ENCODE measurements at places on chromosomes 3 and 15. TPM values are rescaled to one million over a fixed set of nuclear protein-coding genes. Genes with fewer than 3 reads are reported as not detected.

The NUP210 gene
- 6.7 TPM for polyA plus RNA-seq

The ISLR gene
- polyA plus RNA-seq = 32.0 TPM

The ACAN gene
- polyA plus RNA-seq = 0.13 TPM

The FILIP1L gene
- polyA plus RNA-seq = 40.5 TPM

The SNRPA1 gene
- polyA plus RNA-seq = 117 TPM

The CYP1A2 gene
- polyA plus RNA-seq = 0.17 TPM

The IL16 gene
- polyA plus RNA-seq = 0.92 TPM

The GOLGA8M gene
- not detected for polyA plus RNA-seq

The CYP1A1 gene
- 22.6 TPM for polyA plus RNA-seq

DNA sequence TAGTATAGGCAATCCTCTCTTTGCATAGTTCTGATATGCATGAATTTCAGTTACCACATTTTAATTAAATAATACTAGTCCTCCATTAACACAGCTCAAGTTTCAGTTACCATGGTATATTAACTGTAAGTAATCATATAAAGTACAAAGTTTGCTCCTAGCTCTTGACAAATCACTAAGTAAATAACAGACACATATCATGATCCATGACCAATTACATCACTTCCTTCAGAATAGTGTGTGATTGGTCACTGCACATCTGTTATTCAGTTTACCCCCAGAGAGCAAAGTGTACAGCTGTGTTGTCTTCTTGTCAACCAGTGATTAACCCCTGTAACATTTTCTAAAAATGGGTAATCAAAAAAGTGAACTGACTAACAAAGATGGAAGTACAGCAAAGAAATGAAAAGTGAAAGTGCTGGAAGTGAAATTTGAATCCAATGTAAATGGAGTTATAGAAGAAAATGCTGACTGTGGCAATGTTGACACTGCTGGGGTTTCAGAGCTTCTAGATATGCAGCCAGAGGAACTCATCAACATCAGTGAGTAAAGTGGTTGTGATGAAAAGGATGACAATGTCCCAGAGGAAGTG is 30.2 kb upstream of the LEKR1 start:
- H3K36me3 ChIP-seq = no peaks in the 10 kb centered on the region
- no peaks in the 10 kb centered on the region for H3K27me3 ChIP-seq
- peak overlapping the region; percentile 24 for H3K27ac ChIP-seq
- H3K4me3 ChIP-seq = no peak overlapping the region
- no peaks in the 10 kb centered on the region for H3K4me1 ChIP-seq

- peak; percentile 48 for DNase-seq
- H3K4me3 ChIP-seq = no peak overlapping the region
- no peaks in the 10 kb centered on the region for H3K27me3 ChIP-seq
- H3K36me3 ChIP-seq = no peaks in the 10 kb centered on the region
- H3K27ac ChIP-seq = peak overlapping the region; percentile 42
These were observed 42.2 kb downstream of the TRIM42 start for GRCh38 chr3:140719841-140720614.

DNA sequence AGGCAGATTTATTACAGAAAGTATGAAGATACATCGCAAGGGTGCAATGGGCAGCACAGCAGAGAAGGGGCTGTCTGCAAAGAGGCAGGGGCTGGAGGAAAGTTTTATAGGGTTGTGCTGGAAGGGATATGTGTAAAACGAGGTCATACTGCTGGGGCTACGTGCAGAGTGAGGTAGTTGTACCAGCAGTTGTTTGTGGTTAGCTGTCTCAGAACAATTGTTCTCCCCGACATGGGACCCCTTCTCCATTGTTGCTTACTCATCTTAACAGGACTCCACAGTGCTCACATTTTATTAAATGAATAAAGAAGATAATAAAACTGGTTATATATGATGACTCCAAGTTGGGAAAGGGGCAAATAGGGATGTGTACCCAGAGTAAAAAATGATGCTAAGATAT is 49.4 kb downstream of the GTPBP8 start:
- no peak overlapping the region for H3K4me3 ChIP-seq
- H3K27me3 ChIP-seq = no peaks in the 10 kb centered on the region
- no peak for DNase-seq
- no peak overlapping the region for H3K27ac ChIP-seq

- H3K4me3 ChIP-seq = no peak overlapping the region
- no peaks in the 10 kb centered on the region for H3K36me3 ChIP-seq
- no peaks in the 10 kb centered on the region for H3K27me3 ChIP-seq
- DNase-seq = no peak
These were observed 36.5 kb downstream of the HEG1 start for GRCh38 chr3:125019271-125019670.

DNA sequence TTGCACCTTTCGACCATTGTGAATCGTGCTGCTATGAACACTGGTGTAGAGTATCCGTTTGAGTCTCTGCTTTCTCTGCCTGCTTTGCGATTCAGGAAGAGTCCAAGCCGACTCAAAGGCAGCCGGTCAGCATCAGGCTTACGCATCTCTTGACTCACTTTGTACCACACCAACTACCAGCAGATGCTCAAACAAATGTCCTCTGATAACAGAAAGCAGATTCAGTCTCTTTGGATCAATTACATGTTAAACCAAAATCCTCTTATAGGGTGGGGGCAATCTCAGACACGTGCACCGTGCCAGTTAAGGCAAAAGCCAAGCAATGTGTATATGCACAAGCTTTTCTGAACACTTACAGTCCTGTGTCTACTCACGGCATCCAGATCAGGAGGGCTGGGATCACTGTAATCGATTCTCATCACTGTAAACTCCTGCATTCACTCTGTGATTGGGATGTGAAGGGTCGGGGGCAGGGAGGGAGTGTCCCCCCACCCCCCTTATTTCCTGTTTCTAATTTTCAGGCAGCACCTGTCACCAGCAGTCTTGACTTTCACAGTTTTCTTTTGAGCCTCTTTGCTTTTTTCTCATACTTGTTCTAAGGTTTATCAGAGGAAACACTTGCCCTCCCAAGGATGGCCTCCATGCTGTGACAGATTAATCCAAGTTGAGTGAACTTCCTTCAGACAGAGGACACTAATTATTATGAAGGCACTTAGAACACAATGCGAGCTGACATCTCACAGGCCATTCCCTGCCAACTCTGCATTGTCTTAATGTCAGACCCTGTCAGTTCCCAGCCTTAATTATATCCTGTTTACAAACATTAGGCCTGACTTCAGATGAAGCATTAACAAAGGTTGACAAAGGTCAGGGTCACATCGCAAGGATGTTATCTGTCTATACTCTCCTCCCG is 153.5 kb downstream of the MECOM start:
- no peaks in the 10 kb centered on the region for H3K4me1 ChIP-seq
- no peak overlapping the region for H3K27ac ChIP-seq
- H3K27me3 ChIP-seq = no peaks in the 10 kb centered on the region
- H3K36me3 ChIP-seq = no peaks in the 10 kb centered on the region

GRCh38 chr15:40844696-40845030 is 815 bp downstream of the SPINT1 start:
- DNase-seq = peak; percentile 50
- H3K27me3 ChIP-seq = no peaks in the 10 kb centered on the region
- no peaks in the 10 kb centered on the region for H3K36me3 ChIP-seq
- H3K27ac ChIP-seq = peak overlapping the region; percentile 96
- peaks cover 8% of the 10 kb centered on the region for H3K4me1 ChIP-seq

GRCh38 chr3:4228295-4228694 is 74.9 kb upstream of the SETMAR start:
- no peak overlapping the region for H3K27ac ChIP-seq
- H3K36me3 ChIP-seq = no peaks in the 10 kb centered on the region
- no peaks in the 10 kb centered on the region for H3K4me1 ChIP-seq
- no peak for DNase-seq
- H3K27me3 ChIP-seq = no peaks in the 10 kb centered on the region

- H3K27ac ChIP-seq = no peak overlapping the region
- no peaks in the 10 kb centered on the region for H3K36me3 ChIP-seq
- H3K4me1 ChIP-seq = no peaks in the 10 kb centered on the region
- no peak overlapping the region for H3K4me3 ChIP-seq
- no peak for DNase-seq
- no peaks in the 10 kb centered on the region for H3K27me3 ChIP-seq
These were observed 48.9 kb upstream of the ZDHHC23 start for GRCh38 chr3:113898892-113899291.

DNA sequence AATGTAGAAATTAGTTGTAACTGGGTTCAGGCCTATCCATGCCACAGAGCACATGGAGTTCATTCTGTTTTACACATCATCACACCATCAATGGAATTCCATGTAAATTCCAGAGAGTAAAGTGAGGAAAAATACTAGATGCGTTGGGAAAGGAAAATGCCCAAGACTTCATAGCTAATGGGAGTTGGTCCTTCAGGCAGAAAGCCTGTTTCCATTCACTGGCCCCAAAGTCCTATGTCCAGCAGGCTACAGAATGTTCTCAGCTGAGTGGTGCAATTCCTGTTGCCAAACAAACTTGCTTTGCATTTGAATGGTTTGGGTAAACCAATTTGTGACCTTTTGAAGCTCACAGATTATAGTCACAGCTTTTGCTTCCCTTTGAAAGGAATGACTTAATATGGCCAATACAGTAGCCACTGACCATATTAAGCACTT is 164.6 kb upstream of the PFN2 start:
- no peak overlapping the region for H3K27ac ChIP-seq
- DNase-seq = no peak

- no peaks in the 10 kb centered on the region for H3K4me1 ChIP-seq
- no peak overlapping the region for H3K4me3 ChIP-seq
- no peaks in the 10 kb centered on the region for H3K36me3 ChIP-seq
- no peak overlapping the region for H3K27ac ChIP-seq
- DNase-seq = no peak
- no peaks in the 10 kb centered on the region for H3K27me3 ChIP-seq
These were observed 39.8 kb downstream of the CGGBP1 start for GRCh38 chr3:88019024-88019423.

DNA sequence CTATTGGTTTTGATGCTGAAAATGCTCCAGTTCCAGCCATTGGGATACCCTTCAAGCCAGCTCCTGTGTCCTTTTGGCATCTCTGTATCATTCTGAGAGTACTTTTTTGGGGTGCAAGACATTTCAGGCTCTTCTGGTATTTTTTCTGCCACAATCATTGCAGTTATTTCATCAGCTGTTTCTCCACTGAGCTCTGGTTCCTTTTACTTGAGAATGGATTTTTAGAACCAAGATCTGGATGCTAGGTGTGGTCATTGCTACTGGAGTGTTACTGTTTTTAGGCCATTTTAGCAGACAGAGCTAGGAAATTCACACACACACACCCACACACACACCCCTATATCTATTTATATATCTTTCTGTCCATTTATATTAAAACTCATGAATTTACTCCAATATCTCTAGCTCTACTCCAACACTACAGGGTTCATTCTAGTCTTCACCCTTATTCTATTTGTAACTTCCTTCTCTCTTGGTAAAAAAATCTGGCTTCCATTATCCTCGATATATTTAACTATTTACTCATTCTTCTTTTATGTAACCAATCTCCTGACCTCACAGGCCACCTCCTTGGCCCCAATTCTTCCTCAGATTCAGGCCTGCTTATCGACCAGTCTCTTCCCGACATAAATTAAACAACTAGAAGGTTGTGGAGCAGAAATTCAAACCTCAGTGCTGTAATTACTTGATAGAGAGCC is 17.0 kb downstream of the SLC35G2 start:
- H3K27me3 ChIP-seq = no peaks in the 10 kb centered on the region
- H3K27ac ChIP-seq = no peak overlapping the region
- H3K4me1 ChIP-seq = no peaks in the 10 kb centered on the region
- no peak overlapping the region for H3K4me3 ChIP-seq

DNA sequence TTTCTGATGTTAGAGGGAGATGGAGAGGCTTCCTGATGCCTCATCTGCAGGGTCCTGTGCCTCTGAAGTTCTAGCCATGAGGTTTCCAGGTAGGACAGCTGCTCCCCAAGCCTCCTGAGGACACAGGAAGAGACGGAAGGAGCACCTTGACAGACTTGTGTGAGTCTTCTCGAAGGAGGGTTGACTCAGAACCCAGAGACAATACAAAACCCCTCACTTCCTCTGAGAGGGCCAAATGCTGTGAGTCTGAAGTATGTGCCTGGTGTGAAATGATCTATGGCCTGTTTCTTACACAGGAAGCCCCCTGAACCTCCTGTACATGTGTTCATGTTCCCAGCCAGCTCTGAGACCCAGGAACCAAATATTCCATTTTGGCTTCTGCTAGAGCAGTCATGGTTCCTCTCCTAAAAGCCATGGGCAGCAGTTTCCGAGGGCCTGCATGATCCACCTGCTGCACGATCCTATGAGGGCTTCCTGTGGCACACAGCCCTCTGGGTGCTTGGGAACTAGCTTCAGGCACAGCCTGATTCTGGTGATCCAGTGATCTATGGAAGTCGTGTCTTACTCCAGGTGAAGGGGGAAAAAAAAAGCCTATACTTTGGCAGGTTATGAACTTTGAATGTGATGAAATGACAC is 62.2 kb downstream of the AAGAB start:
- peak overlapping the region; percentile 49 for H3K27ac ChIP-seq
- DNase-seq = no peak
- H3K27me3 ChIP-seq = no peaks in the 10 kb centered on the region
- no peak overlapping the region for H3K4me3 ChIP-seq
- peaks cover 35% of the 10 kb centered on the region for H3K4me1 ChIP-seq
